ENCODE measurements at places on chromosomes 2 and 18. TPM values are rescaled to one million over a fixed set of nuclear protein-coding genes. Genes with fewer than 3 reads are reported as not detected.

Gene PKDCC
- total RNA-seq = not detected

Gene POTEI
- not detected for total RNA-seq

DNA sequence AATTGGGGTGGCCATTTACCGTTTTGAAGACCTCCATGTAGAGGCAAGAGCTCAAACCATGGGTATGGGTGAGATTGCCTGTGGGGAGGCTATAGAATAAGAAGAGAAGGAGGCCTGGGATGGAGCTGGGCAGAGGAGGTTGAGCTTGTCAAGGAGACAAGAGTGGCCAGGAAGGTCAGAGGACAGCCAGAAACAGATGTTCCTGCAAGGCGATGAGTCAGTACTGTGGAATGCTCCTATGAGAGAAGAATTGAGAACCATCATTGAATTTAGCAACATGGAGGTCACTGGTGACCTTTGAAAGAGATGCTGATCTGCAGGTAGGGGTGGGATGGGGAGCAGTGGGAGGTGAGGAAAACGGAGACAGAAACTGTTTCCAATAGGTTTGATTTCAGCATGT, 3.5 kb downstream of the ACSL3 start:
- no peak overlapping the region for H3K4me3 ChIP-seq
- H3K27ac ChIP-seq = no peak overlapping the region
- no peak for DNase-seq
- H3K4me1 ChIP-seq = peaks cover 9% of the 10 kb centered on the region
- H3K36me3 ChIP-seq = peaks cover 2% of the 10 kb centered on the region
- H3K27me3 ChIP-seq = no peaks in the 10 kb centered on the region

DNA sequence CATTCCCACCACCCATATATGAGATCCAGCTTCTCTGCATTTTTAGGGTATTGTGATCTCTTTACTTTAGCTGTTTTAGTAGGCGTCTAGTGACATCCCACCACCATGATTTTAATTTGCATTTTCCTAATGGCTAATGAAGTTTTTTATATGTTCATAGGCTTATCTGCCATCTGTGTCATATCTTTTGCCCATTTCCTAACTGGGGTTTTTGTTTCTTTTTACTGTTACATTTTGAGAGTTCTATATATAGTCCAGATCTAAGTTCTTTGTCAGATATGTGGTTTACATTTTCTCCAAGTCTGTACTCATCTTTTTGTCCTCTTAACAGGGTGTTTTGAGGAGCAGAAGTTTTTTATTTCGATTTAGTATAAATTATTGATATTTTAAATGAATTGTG, 39.6 kb downstream of the PTPN2 start:
- peaks cover 89% of the 10 kb centered on the region for H3K4me1 ChIP-seq
- no peaks in the 10 kb centered on the region for H3K27me3 ChIP-seq
- H3K4me3 ChIP-seq = peak overlapping the region; percentile 46
- no peak for DNase-seq

Gene GAD1
- total RNA-seq = 5.3 TPM

Gene RIT2
- not detected for total RNA-seq

Gene LCLAT1
- 46.2 TPM for total RNA-seq

GRCh38 chr2:5319493-5319892, 372.7 kb upstream of the SOX11 start:
- no peaks in the 10 kb centered on the region for H3K36me3 ChIP-seq
- no peak overlapping the region for H3K4me3 ChIP-seq
- H3K27ac ChIP-seq = no peak overlapping the region
- no peaks in the 10 kb centered on the region for H3K4me1 ChIP-seq
- no peaks in the 10 kb centered on the region for H3K27me3 ChIP-seq

DNA sequence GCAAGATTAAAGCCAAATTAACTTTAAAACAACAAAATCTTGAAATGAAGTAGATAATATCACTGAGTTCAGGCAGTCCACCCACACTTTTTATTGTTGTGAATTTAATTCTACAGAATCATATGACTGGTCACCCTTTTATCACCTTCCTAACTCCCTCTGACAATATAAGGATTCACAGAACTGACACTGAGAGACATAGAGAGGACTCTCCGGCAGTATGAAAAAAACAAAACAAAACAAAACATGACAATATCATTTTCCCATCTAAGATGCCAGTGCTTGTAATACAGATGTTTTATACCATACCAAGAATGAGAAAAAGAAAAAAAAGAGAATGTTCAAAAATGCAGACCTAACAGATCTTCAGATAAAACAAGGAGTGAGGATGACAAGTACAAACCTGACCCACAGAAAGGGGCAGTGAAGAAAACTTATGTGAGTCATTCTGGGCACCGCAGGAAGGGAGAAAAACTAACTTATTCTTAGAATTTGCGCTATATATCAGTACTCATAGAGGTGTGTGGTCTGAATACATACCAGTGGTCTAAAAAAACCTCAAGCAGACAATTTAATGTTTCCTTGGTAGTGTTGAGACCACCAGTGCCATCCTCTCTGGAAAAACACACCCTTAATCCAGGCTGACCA, 136.6 kb downstream of the ZAP70 start:
- peaks cover 20% of the 10 kb centered on the region for H3K36me3 ChIP-seq
- peak overlapping the region; percentile 32 for H3K27ac ChIP-seq
- no peak for DNase-seq
- peaks cover 44% of the 10 kb centered on the region for H3K4me1 ChIP-seq
- H3K4me3 ChIP-seq = peak overlapping the region; percentile 0
- no peaks in the 10 kb centered on the region for H3K27me3 ChIP-seq

DNA sequence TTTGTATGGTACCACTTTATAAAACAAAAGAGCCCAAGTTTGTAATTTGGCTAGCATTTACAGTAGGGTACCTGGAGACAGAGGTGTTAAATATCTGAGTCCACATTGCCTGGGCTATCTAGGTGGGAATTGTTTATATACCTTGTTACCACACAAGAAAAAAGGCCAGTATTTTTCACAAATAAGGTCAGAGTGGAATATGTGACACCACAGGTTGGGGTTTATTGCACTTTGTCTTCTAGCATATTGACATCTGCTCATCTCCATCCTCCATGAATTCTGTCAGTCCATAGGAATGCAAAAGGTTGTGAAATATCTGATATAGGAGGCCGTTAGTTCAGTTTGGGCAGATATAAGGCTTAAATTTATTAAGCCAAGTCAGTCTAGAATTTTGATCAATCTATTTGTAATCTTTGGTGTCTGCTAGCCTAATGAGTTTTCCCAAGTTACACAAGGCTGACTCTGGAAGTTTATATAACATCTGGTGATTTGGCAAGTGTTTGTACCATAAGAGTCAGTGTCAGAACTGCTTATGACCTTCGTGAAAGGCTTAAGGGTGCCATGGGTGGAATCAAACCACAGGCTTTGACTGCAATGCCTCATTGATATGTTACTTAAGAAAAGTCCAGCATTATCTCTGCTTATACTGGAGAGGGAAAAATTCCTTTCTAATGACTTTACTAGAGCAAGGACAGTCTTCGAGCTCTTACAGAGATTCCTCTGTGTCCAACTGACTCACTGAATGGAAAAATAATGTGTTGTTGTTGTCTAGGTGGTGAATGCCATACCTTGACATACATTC, 11.3 kb upstream of the DPP4 start:
- peaks cover 5% of the 10 kb centered on the region for H3K36me3 ChIP-seq
- peaks cover 2% of the 10 kb centered on the region for H3K27me3 ChIP-seq
- DNase-seq = no peak
- H3K27ac ChIP-seq = no peak overlapping the region
- H3K4me1 ChIP-seq = peaks cover 5% of the 10 kb centered on the region

Gene MTERF4
- 40.5 TPM for total RNA-seq

DNA sequence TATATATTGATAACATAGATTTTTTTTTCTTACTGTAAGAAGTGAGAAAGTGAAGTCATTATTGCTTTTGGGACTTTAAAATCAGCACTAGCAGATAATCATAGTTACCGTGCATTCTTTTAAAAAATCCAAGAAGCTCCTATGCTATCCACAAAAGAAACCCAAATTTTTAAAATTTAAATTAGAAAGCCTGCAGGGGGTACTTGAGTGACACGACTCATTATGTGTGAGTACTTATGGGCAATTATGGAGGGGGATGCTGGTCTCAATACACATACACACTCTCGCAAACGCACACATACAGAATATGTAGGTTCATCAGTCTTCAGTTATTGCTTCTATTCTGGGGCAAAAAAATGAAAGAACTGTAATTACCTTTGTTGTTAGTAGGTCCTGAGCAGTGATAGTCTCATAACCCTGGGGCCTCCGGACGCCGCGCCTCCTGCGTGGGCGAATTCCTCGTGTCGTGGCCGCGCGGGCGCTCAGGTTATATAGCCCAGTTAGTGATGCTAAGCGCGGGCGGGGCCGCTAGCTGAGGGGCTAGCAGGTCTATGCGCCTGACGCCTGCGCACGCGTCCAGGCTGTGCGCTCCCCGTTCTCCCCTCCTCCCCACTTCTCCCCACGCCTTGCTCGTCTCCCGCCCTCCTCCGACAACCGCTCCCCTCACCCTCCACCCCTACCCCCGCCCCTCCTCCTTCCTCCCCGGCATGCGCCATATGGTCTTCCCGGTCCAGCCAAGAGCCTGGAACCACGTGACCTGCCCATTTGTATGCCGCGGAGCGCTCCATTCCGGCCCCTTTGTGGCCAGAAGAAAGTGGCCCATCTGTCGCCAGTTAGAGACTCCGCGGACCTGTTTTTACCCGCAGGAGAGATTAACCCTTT, at the start of gene NEUROD1:
NEUROD1 (minus strand) TSS at position 463 of the 882 bp plus-strand sequence. CDS start 1,657 bp downstream, outside the sequence.
- no peak for DNase-seq
- H3K36me3 ChIP-seq = peaks cover 9% of the 10 kb centered on the region
- peak within 1 kb of the TSS; percentile 85 for H3K27ac ChIP-seq
- H3K4me3 ChIP-seq = peak within 1 kb of the TSS; percentile 25

- no peak overlapping the region for H3K4me3 ChIP-seq
- no peaks in the 10 kb centered on the region for H3K36me3 ChIP-seq
- peaks cover 35% of the 10 kb centered on the region for H3K27me3 ChIP-seq
- H3K4me1 ChIP-seq = no peaks in the 10 kb centered on the region
- no peak for DNase-seq
These were observed 5.3 kb downstream of the CD8A start for GRCh38 chr2:86785456-86785855.

Gene CYS1
- total RNA-seq = 0.70 TPM

- H3K27me3 ChIP-seq = no peaks in the 10 kb centered on the region
- H3K4me1 ChIP-seq = no peaks in the 10 kb centered on the region
- H3K27ac ChIP-seq = no peak overlapping the region
- no peak for DNase-seq
These were observed 305.1 kb upstream of the FSHR start for GRCh38 chr2:49459314-49459993.

Gene CD207
- total RNA-seq = not detected

Data from activated T-helper 1 cell treated with anti-CD3 and anti-CD28 coated beads, Interleukin-12 subunit alpha, Interleukin-12 subunit beta, Interleukin-2, Interleukin-4 antibody, amounts not matched to agents 30 ng/mL and 10 ng/mL and 1 ng/mL, durations not matched to agents 14 hours and 24 hours and 36 hours (primary cell).